ENCODE measurements at places on chromosomes 7 and 10.

- DNase-seq, result no peak
These were observed 35.3 kb upstream of the ZNF92 start for GRCh38 chr7:65338346-65338745.

GRCh38 chr10:7119325-7120015 is 291.4 kb downstream of the SFMBT2 start:
- no peak for DNase-seq

DNA sequence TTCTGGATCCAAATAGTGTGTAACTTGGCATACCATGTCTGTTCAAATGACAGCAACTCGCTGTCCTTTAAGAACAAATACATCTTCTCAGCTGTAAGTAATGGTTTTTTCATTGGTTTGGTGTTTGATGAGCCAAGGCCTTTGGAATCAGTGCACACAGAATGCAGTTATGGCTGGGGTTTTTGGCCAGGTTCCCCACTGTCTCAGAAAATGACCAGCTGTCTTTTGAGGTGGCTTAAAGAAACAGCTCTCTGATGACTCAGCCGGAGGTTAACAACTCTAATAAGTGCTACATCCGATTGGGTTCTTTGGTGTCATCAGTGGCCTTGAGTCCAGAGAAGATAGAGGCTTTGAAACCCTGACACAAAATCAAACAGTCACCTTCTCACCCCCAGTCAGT is 688.4 kb downstream of the REEP3 start:
- no peak for DNase-seq

DNA sequence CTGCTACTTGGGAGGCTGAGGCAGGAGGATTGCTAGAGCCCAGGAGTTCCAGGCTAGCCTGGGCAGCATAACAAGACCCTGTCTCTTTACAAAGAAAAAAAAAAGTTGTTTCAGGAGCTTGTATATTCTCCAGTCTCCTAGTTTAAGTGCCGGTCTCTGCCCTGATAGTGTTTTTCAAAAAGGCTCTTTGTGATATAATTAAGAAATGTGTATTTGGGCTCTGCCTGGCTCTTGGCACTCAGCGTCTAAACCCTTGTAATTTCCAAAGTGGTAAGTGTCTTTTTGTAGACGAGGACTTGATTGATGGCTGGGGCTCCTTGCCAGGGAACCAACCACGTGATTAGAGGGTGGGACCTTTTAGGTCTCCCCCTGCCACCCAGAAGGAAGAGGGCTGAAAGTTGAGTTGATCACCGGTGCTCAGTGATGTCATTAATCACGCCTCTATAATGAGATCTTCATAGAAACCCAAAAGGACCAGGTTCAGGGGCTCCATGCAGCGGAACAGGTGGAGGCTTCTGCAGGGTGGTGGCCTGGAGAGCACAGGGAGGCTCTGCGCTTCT is 4.4 kb downstream of the EIF3B start:
- no peak for DNase-seq

DNA sequence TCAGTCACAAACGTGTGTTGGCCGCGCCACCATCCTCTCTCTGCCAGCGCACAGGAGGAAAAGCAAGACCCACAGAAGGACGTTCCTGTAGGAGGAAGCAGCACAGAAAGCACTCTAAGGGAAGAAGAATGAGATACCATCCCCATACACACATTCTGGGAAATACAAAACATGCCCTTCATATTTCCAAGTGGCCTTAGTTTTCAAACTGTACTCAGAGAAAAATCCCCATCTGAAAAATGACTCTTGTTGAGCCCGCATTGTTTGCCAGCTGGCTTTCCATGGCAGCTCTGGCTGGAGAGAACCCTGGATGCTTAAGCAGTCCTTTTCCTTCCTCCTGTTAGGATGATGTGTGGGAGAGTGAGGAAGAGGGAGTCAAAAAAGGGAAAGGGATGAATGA is 33.1 kb downstream of the MTURN start:
- no peak for DNase-seq

DNA sequence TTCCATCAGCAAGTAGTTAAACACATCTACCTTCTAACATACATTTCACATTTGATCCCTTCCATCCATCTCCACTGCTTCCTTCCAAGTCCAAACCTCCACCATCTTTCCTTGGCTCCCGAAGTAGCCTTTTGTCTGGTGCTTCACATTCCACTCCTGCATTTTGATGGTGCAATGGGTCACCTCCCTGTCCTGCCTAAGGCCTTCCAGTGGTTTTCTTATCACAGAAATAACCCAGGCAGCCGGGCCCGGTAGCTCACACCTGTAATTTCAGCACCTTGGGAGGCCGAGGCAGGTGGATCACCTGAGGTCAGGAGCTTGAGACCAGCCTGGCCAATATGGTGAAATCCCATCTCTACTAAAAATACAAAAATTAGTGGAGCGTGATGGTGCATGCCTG is 44.5 kb downstream of the EMX2 start:
- no peak for DNase-seq

DNA sequence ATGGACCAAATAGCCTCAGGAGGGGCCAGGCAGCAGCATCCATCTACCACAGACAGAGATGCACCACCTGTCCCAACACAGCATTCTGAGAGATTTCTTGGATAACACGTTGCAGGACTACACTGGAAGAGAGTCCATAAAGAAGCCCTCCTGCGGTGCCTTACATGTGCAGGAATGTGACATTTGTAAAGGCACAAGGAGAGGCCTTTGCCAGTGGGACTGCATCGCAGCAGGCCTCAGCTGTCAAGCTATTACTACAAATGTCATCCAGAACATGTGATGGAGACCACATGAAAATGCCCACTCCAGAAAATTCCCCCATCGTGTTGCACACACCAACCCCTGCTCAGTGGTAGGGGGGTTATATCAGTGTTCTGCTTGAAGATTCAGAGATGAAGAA is 77.4 kb downstream of the ATXN7L1 start:
- DNase-seq, result no peak

GRCh38 chr10:63005246-63005645 is 127.9 kb upstream of the NRBF2 start:
- DNase-seq, result no peak

DNA sequence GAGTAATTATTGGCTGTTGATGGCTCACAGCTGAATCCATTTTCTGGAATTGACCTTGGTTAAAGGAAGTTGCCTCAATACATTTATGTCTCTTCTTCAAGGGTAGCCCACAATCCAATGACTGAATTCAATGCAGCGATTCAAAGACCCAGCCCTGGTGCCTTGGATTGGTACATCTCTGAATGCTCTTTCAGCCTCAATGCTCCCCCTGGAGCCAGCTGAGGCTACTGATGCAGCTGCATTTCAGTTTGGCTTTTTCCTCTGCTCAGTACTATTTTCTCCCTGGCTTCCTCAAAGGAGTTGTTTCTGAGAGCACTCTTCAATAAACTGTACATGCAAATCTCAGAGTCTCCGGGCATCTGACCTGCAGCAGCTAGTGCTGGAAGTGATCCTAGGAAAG is 633 bp upstream of the EBLN1 start:
- DNase-seq, result no peak

DNA sequence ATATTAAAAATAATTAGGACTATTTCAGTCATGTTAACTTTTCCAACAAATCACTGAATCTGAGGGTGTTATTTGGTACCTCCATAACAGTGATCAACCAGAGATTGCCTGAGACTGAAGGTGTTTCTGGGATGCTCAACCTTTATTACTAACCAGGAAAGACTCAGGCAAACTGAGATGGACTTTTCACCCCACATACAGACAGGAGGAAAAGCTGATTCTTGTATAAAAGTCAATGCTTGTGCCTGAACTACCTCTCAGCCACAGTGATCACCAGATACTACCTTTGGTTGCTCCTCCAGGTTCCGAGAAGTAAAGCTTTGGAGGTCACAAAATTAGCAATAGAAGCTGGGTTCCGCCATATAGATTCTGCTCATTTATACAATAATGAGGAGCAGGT is 1.9 kb downstream of the AKR1C3 start:
- no peak for DNase-seq

DNA sequence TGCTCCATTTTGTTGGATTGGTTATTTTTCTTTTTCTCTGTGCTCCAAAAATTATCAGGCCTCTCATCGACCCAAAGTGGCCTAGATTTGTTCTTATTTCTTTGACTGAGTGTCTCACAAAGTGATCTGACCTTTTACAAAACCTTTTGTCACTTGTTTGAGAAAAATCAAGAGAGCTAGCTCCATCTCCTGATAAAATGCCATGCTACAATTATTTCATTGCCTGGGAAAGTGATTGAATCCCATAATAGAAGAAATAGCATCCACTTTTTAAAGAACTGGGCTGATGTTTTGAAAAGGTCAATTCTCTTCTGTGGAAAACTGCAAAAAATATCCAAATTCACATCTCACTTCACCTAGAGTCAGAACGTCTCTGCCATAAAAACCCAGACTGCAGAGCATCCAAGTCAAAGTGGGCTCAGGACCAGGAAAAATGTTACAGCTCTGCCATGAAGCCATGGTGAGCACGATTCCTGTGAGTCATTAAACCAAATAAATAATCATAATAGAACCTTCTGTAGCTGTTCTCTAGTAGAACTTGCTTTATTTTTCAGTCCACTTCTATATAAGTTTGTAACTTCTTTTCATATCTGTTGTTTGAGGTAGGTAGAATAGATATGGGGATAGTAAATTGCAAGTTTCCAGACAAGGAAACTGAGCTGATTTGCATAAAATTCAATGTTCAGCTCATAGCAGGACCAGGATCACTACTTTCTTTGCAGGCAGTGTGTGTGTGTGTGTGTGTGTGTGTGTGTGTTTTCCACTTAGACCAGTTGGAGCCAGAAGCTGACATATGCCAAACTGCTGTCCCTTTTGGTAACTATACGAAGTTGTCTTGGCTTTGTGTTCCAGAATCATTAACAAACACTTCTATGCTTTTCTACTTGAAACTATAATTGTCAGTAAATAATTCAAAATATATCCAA is 632.5 kb upstream of the ANKRD30A start:
- no peak for DNase-seq

- no peak for DNase-seq
These were observed 718.9 kb downstream of the LRMDA start for GRCh38 chr10:76150139-76150875.

GRCh38 chr7:70116244-70116643 is 518.0 kb downstream of the AUTS2 start:
- DNase-seq, result no peak

DNA sequence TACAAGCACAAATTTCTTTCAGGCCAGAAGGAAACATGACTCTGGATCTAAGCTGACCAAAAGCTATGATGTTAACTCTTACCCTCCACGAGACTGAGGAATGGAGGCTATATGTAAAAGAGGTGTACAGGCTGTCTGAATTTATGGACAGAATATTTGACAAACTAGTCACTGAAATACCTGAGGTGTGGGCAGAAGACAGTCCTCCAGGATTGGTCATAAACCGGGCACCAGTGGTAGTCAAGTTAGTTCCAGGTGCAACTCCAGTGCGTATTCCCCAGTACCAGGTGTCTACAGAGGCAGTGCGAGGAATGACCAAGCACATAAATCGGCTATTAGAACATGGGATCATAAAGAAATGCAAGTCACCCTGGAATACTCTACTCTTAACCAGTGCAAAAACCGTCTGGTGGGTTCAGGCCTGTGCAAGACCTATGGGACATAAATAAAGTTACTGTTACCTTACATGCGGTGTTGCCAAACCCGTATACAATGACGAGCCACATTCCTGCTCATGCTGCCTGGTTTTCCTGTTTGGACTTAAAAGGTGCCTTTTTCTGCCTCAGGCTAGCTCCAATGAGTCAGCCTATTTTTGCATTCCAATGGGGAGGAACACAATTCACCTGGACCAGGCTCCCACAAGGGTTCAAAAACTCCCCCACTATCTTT is 6.7 kb upstream of the CYREN start:
- DNase-seq, result no peak

DNA sequence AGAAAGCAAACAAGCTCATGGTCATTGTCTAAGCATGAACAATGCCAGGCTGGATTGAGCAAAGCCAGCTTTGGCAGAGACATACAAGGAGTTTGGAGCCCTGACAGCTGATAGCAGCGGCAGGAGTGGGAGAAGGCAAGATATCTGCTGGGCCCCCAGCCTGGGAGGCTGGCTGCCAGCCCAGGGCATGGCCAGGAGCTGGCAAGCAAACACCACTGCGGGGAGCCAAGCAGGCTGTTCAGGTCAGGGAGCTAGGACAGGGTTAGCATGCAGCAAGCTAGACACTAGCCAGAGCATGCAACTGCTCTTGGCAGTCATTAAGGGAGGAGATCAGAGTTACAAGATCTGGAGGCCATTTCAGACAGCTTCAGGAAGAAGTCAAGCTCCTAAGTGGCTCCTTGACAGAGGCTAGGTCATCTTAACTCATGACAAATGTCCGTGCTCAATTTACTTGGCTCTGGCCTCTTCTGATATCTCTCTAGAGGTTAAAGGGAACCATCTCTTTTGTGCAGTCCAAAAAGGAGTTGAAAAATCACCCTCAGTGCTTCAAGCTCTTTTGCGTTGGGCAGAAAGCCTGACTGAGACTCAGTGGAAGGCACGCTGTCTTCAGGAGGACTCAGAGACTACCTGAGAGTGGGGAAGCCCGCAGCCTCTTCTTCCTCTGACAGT is 436.8 kb upstream of the C7orf33 start:
- DNase-seq, result no peak

- no peak for DNase-seq
These were observed 59.3 kb downstream of the ANKMY2 start for GRCh38 chr7:16586081-16586874.

- no peak for DNase-seq
These were observed 419.0 kb upstream of the GALNT17 start for GRCh38 chr7:70712942-70713341.

DNA sequence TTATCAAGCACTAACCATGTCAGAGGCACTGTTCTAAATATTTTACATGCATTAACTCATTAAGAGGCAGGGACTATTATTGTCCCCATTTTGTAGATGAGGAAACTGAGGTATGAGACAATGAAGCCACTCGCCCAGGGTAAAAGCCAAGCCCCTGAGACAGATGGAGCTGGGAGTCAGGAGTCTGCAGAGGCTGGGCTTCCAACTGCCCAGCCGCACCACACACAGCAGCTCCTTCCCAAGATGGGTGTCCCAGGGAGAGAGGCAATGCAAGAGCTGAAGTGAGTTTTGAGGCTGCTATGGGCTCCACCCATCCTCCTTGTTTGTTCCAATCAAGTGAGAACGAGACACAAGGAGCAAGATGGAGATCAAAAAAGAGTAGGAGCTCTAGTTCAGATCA is 244.2 kb downstream of the KCNMA1 start:
- DNase-seq, result no peak

- DNase-seq, result no peak
These were observed 9.4 kb upstream of the PIK3CG start for GRCh38 chr7:106855540-106856132.

- no peak for DNase-seq
These were observed 252.6 kb upstream of the ANKRD30A start for GRCh38 chr10:36872702-36873393.

DNA sequence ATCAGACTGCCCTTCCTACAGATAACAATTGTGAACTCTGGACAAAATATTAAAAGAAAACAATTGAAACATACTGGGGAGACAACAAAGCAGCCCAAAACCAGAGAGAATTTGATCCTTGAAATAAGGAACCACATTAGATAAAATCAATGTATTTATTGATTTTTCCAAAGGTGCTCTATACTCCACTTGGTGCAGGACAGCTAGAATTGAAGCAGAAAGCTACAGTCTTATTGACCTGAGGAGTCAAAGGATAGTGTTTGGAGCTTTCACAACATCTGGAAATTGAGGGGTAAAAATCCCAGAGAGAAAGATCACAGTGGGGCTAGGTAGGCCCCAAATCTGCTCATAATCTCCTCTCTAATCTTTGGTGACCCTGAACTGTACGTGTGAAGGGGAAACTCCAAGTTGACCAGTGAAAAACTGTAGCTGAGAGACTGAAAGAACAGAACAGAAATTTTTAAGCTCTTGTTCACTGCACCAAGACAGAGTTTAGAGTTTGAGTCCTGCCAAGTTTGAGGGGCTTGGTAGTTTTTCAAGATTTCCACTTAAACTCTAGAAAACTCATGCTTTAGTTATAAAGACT is 70.2 kb downstream of the SAMD9 start:
- DNase-seq, result no peak
